ENCODE measurements at places on chromosomes 4 and X. TPM values are rescaled to one million over a fixed set of nuclear protein-coding genes. Genes with fewer than 3 reads are reported as not detected.

GYG2 gene
- total RNA-seq = 58.0 TPM

CITED1 gene
- total RNA-seq = 2.2 TPM

COL4A5 gene
- 228 TPM for total RNA-seq

GPR82 gene
- not detected for total RNA-seq

CT45A1 gene
- total RNA-seq = not detected

SYTL4 gene
- total RNA-seq = 37.5 TPM

MAGEA11 gene
- total RNA-seq = not detected

LINC00632 gene
- total RNA-seq = 9.4 TPM

FAM47E gene
- 1.6 TPM for total RNA-seq

XG gene
- total RNA-seq = not detected

GDPD2 gene
- not detected for total RNA-seq
